ENCODE measurements at places on chromosomes 4 and X.

GRCh38 chrX:43940816-43941474 is 32.2 kb downstream of the NDP start:
- no peak for DNase-seq

- no peak for DNase-seq
Measured at GRCh38 chr4:61771056-61771455, 570.9 kb downstream of the ADGRL3 start.

DNA sequence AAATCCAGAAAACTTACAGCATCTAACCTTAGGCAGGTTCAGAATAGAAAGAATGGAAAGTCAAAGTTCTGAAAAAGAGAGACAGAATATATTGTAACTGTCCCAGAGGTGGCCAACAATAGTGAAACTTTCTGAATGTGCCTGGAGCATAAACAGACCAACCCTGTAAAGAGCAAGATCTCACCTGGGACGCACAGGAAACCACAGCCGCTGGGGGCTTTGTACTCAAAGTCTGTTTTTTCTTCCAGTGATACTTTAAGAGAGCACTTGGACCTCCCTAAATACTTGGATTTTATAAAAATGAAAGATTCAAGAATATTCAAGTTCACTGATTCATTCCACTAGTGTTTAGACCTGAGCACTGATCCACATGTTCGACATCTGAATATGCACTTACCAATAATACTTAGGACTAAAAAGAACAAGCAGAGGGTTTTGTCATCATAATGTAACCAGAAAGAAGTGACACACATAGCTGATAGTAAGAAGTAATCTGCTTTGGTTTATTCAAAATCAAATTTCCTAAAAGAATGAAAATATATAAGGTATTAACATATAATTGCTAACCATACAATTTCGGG is 35.3 kb downstream of the ARAP2 start:
- no peak for DNase-seq

DNA sequence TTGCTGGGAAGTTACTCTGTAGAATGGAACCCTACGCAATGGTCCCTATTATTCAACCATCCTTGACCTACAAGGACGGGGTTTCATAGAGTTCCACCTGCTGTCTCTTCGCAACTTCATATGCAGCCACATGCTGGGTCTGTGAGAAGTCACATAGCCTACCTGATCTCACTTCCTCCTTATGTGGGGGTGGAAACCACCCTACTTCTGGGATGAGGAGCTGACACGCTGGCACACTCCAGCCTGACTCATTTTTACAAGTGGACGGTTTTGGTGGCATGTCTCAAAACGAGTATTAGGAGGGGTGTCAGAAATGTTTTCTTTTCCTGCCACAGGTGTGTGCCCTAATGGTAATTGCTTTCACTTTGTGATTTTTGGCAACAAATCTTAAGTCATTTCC is 36.8 kb upstream of the ARSD start:
- DNase-seq, result no peak

- DNase-seq, result no peak
Measured at GRCh38 chr4:150415213-150415612, 166.7 kb upstream of the MAB21L2 start.

DNA sequence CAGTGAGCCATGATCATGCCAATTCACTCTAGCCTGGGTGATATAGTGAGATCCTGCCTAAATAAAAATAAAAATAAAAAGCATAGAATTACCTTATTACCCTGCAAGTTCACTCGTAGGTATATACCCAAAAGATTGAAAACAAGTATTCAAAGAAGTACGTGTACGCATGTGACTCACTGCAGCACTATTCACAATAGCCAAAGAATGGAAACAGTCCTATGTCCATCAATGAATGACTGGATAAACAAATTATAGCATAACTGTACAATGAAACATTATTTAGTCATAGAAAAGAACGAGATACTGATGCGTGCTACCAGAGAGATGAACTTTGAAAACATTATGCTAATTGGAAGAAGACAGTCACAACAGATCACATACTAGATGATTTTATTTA is 204.6 kb upstream of the DIAPH2 start:
- no peak for DNase-seq

- DNase-seq, result no peak
Measured at GRCh38 chrX:9747644-9748043, 18.0 kb downstream of the GPR143 start.

GRCh38 chrX:10798041-10798440 is 177.7 kb upstream of the MID1 start:
- DNase-seq, result no peak

DNA sequence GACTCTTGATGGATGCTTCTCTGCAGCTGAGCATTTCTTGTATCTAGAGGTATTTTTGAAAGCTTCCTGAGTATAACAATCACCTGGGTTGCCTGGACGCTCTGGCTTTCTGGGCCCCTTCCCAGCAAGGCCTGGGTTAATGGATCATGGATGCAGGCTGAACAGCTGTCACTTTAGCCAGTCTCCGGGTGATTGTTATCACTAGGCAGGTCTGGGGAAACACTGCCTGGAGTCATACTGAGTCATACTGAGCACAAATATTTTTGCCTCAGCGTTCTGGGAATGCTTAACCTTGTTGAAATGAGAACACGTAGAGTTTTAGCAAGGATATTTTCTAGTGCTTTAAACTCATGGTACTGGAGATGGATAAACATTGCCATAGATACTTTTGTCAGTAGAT is 102.6 kb downstream of the PHEX start:
- no peak for DNase-seq

GRCh38 chr4:77248805-77249204 is 91.8 kb downstream of the CCNG2 start:
- DNase-seq, result no peak

- DNase-seq, result no peak
Measured at GRCh38 chrX:31331928-31332327, 260.1 kb upstream of the FTHL17 start.

GRCh38 chr4:158728236-158728635 is 5.0 kb upstream of the PPID start:
- DNase-seq, result no peak

GRCh38 chr4:22174640-22175039 is 226.1 kb upstream of the KCNIP4 start:
- DNase-seq, result no peak

- DNase-seq, result no peak
Measured at GRCh38 chr4:7867191-7867590, 72.5 kb downstream of the AFAP1 start.

DNA sequence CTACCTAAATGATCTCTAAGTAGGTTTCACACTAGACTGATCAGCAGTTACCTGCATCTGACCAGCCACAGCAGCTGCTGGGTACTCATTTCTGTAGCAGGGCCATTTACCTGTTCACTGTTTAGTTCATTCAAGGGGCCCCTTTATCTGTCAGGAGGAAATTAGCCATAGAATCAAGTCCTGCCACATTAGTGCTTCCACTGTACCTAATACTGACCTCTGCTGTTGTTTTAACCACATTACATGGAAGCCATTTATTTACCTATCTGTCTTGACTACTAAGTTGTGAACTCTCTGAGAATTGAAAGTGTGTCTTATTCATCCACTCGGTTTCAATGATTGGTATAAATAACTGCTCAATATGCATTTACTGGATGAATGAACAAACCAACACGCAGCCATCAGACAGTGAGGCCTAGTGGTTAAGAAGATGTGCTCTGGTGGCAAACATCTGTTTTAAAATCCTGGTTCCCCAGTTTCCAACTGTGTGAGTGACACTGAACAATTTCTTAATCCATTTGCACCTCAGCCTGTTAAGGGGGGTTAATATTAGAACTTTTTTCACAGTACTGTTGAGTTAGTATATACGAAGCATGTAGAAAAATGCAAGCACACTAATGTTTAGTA is 30.0 kb upstream of the ANXA5 start:
- peak; percentile 5 for DNase-seq

- no peak for DNase-seq
Measured at GRCh38 chr4:127335732-127336131, 297.0 kb upstream of the INTU start.

- DNase-seq, result no peak
Measured at GRCh38 chr4:80685214-80685613, 345.3 kb upstream of the BMP3 start.

DNA sequence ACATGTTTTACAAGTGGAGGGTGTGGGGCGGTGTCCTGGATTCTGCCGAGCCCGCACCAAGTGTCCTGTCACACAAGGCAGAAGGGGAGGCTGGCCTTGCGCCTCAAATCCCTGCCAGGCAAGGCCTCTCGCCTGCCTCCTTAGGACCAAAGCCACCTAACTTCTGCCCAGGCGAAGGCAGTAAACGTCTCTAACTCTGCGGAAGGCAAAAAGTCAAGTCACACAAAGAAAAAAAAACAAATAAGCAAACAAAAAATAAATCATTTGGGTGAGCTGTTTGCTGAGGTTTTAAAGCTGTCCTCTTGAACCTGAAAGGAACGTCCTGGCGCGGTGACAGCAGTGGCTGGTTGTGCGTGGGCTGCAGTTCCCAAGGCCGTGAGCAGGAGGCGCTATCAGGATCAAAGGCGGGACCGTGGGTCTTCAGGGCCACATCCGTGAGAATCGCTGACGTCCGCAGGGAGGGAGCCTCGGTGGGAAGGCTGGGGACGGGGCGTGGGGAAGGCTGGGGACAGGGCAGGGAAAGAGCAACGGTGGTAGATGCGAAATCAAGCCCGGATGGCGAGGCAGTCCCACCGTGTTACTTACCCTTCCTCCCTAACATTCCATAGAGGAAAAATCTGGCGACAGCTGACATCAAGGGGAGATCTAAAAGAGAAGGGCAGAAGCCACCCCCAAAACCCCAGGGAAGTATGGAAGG is 99.1 kb downstream of the TRAPPC11 start:
- DNase-seq, result no peak

- DNase-seq, result no peak
Measured at GRCh38 chrX:87272491-87272890, 245.1 kb upstream of the KLHL4 start.
